Tongue (tissue), 3 donors: ENCODE measurements at places on chromosomes 6 and 20. TPM values are rescaled to one million over a fixed set of nuclear protein-coding genes. Genes with fewer than 3 reads are reported as not detected.
A peak's percentile ranks its signal among the peaks of the same experiment; 100 is the strongest.

DNA sequence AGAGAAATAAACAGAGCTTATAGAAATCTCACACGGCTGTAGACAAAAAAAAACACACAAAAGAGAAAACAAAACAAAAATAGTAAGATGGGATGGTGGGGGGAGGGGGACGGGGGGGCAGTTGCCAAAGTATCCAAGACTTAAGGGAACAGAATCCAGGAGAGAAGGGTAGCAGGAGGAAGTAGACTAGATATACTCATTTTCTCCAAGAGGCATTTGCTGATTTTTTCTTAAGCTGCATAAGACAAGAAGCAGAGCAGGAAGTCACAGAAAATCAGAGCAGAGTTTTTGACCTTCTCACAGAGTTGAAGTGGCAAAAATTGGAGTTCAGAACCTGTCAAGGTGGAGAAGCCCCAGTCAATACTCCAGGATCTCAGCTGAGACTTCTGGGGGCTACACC is 237.7 kb downstream of the HIVEP2 start:
- DNase-seq = no peak

GRCh38 chr6:40947876-40948526 is 91.0 kb downstream of the UNC5CL start:
- DNase-seq = no peak

DNA sequence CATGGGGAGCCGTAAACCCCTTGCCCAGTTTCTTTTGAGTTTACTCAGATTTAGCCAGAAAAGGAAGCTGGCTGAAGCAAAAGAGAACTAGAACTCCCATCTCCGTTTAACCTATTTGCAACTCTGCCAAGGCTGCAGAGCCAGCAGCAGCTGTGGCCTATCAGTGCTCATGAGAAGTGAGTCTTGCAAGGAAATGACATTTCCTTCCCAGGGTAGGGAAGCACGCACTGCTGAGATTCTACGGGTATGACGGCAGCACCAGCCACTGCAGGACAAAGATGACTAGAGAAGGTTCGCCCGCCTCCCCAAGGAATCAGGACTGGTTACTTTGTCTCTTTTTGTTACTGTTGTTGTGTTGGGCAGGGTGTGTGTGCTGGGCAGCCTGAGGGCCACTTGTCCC is 47.6 kb downstream of the PPP1R3G start:
- DNase-seq = peak; percentile 70

- no peak for DNase-seq
These were observed 476.1 kb downstream of the TFAP2A start for GRCh38 chr6:9938801-9939200.

DNA sequence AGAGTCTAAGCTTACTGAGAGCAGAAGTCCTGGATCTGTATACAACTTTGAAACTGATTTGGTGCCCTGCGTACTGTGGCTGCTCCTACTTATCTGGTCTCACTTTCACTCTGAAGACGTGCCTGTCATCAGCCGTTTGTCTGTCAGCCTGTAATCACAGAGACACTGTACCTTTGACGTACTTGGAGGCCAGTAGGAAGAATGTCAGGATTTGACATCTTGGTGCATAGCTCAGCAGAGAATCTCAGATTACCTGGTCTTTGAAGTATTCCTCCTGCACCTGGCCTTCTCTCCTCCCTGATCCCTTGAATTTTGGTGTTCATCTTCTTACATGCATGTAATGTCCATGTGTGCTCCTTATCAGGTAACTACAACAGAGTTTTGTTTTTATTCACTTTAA is 37.7 kb downstream of the DSE start:
- DNase-seq = no peak

DNA sequence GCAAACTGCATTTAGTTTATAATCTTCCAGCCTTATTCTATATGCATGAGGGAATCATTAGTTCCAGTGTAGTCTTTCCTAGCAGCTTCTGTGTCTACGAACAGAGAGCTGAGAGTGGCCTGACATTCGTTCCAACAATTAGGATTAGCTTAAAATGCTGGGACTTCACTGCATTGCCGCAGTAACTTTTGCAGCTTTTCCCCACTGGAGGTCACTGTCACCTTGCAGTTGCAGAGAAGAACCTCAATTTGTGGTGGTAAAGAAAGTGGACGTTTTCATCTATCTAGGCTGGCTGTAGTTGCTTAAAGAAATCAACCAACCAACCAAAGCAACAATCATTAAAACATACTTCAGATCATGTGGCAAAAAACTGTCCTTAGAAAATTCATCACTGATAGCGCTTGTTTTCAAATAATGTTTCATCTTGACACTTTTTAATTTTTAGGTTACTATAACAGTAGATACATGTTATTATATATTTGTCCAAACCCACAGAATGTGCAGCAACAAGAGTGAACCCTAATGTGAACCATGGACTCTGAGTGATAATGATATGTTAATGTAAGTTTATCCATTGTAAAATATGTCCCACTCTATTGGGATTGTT is 12.2 kb downstream of the MYLK4 start:
- DNase-seq = peak; percentile 85

DNA sequence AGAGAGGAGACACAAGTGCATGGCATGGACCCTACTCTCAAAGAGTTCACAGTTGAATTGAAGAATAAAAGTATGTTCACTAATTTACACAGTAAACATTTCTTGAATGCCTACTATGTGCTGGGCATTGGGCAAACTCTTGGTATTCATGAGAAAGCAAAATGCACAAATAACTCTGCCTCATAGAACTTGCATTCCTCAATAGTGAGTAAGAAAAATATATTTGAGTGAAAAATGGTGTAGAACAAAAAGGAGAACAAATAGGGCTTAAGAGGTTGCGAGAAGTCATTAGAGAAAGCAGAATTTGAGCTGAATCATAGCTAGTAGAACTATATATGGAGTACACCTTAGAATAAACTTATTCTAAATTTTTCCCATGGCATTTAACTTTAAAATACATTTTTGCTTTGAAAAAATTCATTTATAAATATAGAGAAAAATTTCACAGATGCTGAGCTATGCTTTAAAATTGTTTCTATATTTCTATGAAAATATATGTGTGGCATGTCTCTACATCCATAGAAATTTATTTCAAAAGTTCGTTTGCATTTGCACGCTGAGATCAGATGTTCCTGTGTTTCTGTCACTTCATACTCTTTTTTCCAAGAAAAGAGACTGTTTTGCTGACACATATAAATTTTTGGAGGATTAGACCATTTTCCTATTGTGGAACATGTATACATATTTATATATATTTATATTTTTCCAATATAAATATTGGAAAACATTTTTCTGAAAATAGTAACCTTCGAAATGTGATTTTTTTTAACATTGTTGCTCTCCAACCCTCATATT is 236.1 kb downstream of the KCNQ5 start:
- no peak for DNase-seq

DNA sequence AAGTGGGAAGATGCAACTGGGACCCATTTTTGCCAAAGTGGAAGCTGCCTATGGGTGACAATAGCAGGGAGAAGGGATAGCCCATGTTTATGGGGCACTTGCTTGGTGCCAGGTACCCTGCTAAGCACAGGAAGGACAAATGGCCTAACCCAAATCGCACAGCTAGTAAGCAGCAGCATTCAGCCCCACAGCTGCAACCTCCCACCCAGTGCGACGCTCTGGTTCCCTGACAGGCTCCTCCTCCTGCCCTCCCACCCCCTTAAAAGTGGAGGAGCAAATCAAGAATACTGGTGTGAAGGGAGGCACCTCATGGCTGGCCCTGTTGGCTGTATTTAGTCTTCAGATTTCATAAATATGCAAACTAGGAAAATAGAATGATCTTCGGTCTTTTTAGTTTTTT is 76.2 kb downstream of the RIN2 start:
- DNase-seq = no peak

DNA sequence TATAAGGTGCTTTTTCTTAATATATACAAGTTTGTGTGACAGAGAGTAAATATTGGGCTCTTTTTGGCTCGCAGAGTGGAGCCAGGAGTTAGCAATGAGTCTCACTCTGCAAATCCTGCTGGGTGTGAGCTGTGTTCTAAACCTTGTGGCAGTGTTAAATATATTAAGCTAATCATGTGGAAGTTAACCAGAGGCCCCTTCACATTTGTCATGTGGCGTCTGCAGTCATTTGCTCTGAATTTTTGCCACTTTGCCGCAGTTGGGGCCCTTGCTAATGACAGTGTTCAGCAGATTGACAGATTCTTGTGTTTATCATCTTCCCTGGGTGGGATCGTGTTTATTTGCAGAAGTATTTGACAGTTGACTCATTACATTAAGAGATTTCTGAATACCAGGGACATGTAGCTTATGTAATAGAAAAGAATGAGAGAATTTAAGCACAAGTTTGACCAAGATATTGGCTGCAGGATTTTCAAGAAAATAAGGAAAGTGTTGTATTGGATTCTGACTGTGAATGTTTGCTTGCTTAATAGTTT is 37.9 kb downstream of the SPATA2 start:
- DNase-seq = no peak

DNA sequence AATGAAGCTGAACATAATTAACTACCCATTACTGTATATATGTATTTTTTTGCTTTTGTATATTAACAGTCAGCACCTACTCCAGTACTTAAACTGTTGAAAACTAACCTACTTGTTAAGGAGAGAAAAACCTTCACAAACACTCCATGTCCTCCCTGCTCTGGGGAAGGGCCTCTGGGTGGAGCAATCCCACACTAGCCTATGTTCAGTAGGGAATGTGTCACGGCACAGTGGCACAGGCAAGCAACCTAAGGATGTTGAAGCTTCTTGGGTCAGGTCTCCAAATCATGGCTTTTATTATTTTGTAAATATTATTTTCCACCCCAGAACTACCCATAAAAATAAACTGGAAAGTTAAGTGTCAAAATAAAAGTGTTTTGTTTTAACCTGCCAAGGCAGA is 5.3 kb downstream of the MAN1A1 start:
- DNase-seq = no peak

GRCh38 chr6:106648651-106649308 is 19.4 kb downstream of the QRSL1 start:
- DNase-seq = no peak

GRCh38 chr6:47134476-47135189 is 92.5 kb upstream of the ADGRF1 start:
- DNase-seq = peak; percentile 63

DNA sequence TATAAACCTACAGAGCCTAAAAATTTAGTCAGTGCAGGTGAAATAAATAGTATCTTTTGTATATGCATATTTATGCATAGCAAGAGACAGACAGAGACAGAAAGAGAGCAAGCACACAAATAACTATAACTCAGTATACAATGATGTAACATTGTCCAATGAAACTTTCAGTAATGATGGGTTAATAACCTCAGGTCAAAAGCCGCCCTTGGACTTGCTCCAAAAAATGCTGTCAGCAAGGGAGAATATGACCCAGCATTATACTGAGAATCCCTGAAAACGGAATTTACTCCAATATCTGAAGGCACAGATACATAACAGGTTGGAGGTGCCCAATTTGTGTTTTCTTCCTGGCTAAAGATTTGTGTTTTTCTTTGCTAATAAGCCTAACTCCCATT is 590.6 kb upstream of the NOX3 start:
- no peak for DNase-seq

- no peak for DNase-seq
These were observed 53.5 kb upstream of the AKAP12 start for GRCh38 chr6:151186306-151186705.

GRCh38 chr6:45987856-45988255 is 27.8 kb downstream of the CLIC5 start:
- DNase-seq = no peak

GRCh38 chr6:118869350-118869749 is 24.6 kb upstream of the ASF1A start:
- DNase-seq = no peak

Gene SRSF12
- 4.7 TPM for total RNA-seq

Gene LAMA4
- total RNA-seq = 247 TPM

Gene ESR1
- total RNA-seq = 0.72 TPM

Gene GATA5
- not detected for total RNA-seq

Gene ISM1
- 7.6 TPM for total RNA-seq

Gene CYP21A2
- total RNA-seq = 1.0 TPM

Gene PI16
- total RNA-seq = 25.3 TPM

Gene GNAS-AS1
- 2.5 TPM for total RNA-seq

Gene GMDS
- 25.7 TPM for total RNA-seq

Gene PRDM13
- not detected for total RNA-seq
